Urinary bladder (tissue), 4 donors: ENCODE measurements at places on chromosomes 6 and 20. TPM values are rescaled to one million over a fixed set of nuclear protein-coding genes. Genes with fewer than 3 reads are reported as not detected.
A peak's percentile ranks its signal among the peaks of the same experiment; 100 is the strongest.

- DNase-seq, result no peak
Measured at GRCh38 chr6:152050451-152051195, 243.1 kb downstream of the ESR1 start.

DNA sequence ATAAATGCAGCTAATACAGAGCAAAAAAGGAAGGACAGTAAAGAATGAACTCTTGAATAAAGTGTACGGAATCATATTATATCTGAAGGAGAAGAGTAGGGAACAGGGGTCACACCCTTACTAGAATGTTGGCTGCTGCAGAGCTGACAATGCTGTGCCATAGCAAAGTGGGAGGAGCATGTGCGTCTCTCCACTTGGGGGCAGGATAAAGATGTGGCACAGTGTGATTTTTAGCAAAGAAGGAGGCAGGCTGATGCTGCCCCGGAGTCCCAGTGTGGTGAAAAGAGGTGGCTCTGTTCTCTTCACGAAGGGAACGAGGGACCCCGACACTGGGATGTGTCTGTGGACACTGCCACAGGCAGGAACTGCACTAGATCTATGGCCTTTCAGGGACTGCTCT lies 67.5 kb downstream of the INSM1 start:
- no peak for DNase-seq

DNA sequence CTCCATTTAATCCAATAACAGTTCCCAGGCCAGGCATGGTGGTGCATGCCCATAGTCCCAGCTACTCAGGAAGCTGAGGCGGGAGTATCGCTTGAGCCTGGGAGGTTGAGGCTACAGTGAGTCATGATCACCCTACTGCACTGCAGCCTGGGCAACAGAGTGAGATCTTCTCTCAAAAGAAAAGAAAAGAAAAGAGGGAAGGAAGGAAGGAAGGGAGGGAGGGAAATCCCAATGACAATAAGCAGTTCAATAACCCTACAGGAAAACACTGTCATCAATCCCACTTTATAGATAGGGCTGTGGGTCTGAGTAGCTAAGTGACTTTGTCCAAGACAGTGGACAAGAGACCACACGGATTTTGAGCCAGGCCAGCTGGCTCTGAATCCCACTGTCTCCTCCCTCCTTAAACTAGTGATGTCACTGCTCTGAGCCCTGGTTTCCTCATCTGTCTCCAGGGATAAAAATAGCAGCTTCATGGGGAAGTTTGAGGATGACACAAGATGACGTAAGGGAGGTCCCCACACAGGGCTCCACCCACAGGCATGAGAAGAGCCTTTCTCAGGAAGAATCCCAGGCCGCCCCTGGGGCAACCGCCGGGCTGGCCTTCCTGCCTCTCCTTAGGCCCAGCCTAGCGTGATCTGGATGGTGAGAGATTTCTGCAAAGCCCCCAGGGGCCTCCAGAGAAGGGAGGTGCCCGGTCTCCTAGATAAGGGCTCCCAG lies 7.2 kb upstream of the TRIB3 start:
- DNase-seq, result no peak

GRCh38 chr6:168136622-168137021 lies 57.6 kb upstream of the FRMD1 start:
- DNase-seq, result no peak

DNA sequence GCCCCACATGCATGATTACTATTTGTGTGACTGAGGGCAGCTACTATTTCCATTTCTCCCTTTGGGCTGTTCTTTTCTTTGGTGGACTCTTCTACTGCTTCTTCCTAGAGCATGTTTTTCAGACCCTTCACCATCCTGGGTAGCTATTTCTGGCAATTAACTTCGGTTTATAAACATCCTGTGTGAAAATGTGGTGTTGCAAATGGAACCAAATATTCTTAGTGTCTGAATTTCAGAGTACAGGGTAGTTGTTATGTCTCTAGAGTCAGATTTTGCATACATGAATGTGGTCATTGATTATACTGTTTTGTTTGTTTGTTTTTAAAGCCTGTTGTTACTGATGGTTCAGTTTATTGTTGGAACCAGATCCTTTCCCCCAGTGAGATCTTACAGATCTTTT lies 49.7 kb downstream of the PROKR2 start:
- no peak for DNase-seq

The EYS gene
- not detected for polyA plus RNA-seq

DNA sequence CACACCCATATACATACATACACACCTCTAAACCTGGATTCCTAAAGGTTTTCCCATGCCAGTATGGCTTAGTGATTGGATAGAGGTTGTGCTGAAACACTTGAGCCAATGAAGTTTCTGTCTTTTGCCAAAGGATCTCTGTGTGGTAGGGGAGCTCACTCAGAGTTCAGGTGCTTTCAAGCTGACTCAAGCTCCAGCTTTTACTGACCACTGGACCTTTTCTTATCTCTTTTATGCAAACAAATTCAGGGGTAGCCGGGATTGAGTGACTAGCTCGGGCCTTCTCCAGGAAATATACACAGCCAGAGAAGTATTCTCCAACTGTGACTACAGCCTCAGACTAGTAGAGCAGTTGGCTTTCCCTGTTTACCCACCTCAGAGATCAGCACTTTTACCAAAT lies 21.5 kb upstream of the DSE start:
- no peak for DNase-seq

GRCh38 chr6:165571721-165572132 lies 91.3 kb downstream of the PDE10A start:
- DNase-seq, result no peak

DNA sequence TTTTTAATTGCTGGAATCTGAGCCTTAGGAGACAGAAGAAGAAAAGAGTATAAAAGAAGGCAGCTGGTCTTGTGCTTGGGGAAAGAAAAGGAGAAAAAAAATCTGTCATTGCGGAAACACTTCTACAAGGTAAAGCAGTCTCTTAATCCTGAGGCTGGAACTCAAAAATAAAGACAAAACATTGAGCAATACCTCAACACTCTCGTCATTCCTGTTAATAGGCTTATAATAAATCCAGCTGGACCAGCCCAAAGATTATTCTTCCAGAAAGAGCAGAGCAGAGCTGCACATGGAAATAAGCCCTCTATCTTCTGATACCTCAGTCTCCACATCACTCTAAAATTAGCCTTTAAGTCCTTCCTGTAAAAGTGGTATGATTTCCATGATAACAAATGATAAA lies 62.0 kb upstream of the HIVEP1 start:
- no peak for DNase-seq

DNA sequence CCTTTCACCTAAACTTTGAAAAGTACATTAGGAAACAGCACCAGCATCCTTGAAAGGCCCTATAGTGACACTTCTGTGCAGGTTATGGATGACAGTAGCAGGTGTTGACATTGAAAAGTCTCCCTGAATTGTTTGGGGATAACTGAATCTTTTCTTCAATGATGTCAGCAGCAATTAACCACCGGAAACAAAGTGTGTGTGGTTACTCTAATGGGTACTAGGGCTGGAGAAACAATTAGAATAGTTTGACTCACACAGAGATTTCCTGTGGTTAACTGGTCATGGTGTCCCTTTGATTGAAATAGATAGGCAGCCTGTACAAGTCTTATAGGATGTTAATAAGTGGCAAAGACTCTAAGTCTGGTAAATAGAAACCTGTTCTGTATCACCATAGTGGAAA lies 189.1 kb downstream of the TBX18 start:
- no peak for DNase-seq

DNA sequence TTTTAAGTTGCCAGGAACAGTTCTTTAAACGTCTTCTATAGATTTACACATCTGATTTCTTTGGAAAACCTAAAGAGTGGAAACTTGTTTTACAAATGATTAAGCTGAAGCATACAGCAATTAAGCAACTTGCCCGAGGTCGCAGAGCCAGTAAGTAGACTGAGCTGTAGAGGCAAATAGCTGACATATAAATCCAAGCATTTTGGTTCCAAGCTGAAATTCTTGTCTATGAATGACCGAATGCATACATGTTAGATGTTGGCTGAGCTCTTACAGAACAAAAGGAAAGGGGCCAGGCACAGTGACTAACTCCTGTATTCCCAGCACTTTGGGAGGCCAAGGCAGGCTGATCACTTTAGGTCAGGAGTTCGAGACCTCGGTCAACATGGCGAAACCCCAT lies 101.8 kb upstream of the SGK1 start:
- DNase-seq, result no peak

- no peak for DNase-seq
Measured at GRCh38 chr6:111198841-111199240, 111.5 kb downstream of the SLC16A10 start.

- no peak for DNase-seq
Measured at GRCh38 chr20:31670371-31671228, 32.9 kb downstream of the COX4I2 start.

DNA sequence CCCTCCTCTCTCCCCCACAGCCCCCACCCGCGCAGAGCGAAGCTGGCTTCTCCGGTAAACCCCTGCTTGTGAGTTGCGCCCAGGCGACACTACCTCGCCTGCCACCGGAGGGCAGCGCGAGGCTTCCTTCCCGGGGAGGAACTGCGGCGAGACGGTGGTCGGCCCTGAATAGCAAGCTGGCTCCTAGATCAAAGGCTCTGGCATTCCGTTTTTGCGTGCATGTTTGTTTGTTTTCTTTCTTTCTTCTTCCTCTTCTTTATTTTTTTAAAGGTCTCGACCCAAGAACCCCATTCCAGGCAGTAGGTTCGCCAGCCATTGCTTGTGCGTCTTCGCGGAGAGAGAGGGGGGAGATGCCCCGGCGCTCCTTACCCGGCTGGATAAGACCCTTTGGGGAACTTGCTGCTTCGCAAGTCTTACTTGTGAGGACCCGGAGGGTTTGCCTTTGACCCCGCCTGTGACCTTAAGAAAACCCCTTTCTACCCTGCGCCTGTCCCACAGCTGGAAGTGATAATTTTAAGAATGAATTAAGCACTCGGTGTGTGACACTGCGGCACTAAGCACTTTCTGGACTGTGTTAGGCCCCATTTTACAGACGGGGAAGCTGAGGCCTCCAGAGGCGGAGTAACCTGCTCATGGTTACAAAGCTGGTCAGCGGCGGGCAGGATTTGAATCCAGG lies 92.7 kb upstream of the SIRPA start:
- DNase-seq, result peak; percentile 26

The PGC gene
- polyA plus RNA-seq, result not detected

The AGPAT4 gene
- polyA plus RNA-seq, result 4.5 TPM

DNA sequence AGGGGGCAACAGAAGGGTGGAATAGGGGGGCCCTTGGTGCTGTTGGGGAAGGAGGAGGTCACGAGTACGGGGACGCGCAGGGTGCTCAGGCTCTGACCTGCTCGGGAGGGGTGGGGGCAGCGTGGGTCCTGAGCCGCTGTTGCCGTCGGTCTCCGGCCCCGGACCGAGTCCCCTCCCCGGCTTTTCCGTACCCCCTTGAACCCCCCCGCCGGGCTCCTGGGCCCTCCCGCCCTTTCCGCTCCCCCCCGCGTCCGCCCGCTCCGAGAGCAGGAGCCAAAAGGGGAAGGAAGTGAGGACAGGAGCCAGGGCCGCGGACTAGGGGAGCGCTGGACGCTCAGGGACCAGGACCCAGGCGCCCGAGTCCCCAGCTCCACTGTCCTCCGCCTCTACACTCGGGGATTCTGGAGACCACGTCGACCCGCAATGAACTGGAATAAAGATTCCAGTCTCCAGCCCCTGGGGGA lies at the start of gene RGL2:
Gene RGL2 (minus strand): TSS at position 170 of the 464 bp plus-strand sequence. CDS start 332 bp downstream, outside the sequence.
- DNase-seq, result no peak

The NHSL1 gene
- 1.7 TPM for polyA plus RNA-seq

The ZNF391 gene
- 2.6 TPM for polyA plus RNA-seq

GRCh38 chr6:36230371-36230770 lies 33.8 kb downstream of the BRPF3 start:
- no peak for DNase-seq

The CCM2L gene
- 9.3 TPM for polyA plus RNA-seq

The DDX39B gene
- polyA plus RNA-seq, result 285 TPM

DNA sequence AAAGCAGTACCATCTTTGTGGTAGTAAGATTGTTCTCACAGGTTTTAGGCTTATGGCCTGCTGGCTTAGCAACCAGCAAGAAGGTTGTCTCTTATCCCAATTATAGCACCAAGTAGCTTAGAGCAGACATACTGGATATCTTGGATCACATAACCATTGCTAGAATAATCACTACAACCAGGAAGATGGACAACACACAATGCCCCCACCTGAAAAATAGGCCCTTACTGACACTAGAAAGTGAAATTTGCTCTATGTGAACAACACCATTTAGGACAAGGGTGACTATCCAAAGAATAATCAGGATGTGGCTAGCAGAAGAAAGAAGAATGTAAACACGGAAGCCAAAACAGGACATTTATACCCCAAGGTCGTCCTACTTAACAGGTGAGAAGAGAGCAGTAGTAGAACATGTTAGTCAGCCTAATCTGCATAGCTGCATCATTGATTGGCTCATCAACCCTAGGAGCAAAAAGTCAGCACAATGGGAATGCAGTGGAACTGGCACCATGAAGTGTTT lies 172.7 kb upstream of the MARCKS start:
- DNase-seq, result no peak

The LIME1 gene
- 7.9 TPM for polyA plus RNA-seq

DNA sequence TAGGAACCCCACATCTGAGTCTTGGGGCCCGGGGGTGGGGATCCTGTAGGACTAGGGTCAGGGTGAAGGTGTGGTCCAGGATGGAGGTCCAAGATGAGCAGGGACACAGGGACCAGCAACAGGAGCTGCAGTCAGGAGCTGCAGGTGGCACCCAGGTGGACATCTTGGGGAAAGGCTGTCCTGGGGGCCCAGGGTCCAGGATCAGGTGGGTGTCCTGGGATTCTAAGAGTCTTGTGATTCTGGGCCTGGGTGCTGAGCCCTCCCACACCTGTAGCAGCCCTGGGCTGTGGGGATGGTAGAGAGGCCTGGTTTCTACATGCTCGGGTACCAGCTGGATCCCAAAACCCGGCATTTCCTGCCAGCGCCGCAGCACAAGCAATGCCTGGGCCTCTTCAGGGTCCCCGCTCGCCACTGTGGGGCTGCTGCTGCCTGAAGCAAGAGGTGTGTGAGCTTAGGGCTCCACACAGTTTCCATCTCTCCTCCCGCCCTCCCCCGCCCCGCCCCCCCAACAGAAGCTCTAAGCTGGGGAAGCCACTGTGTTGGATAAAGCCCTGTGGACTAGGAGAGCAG lies 20.7 kb downstream of the ERGIC3 start:
- no peak for DNase-seq

DNA sequence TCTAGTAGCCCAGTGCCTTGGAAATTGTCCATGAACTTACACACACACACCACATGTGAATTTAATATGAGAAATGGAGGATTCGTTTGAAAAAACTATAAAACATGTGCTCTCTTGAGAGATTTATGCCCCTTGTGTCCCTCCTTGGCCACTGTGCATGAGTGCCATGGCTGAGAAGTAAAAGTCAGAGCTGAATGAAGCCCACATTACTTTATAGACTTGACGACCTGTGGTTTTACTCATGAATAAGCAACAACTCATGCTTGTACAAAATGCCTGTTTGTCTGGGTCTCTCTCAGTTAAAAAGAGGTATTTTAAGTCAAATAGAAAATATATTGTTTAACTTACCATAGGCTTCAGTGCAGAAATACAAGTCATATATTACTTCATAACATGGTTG lies 102.7 kb downstream of the KCNQ5 start:
- DNase-seq, result no peak

- DNase-seq, result no peak
Measured at GRCh38 chr6:68544450-68544849, 90.6 kb upstream of the ADGRB3 start.
